ENCODE measurements at places on chromosomes 7 and 10.

- DNase-seq = no peak
Measured at GRCh38 chr7:112120696-112121217, 85.4 kb downstream of the DOCK4 start.

DNA sequence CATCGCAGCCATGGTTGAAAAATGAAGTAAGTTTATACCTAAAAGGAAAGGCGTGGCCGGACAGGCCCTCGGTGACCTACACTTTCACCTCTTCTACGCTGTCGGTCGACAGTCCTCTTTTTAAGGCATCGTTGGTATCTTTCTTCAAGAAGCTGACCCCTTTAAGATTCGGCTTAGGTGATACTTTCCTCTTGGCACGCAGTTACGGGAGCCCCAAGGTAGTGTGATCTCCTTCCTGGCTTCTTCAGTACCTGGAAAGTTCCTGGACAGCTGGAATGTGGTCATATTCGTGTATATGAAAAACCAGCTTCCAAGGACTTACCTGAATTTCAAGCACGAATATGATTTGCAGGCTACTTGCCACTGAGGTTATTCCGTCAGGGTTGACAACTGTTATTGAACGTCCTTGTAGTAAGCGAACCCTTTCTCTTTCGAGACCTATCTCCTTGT, 885 bp upstream of the SYPL1 start:
- no peak for DNase-seq

GRCh38 chr10:31157123-31158010, 125.7 kb upstream of the ZNF438 start:
- DNase-seq = no peak

DNA sequence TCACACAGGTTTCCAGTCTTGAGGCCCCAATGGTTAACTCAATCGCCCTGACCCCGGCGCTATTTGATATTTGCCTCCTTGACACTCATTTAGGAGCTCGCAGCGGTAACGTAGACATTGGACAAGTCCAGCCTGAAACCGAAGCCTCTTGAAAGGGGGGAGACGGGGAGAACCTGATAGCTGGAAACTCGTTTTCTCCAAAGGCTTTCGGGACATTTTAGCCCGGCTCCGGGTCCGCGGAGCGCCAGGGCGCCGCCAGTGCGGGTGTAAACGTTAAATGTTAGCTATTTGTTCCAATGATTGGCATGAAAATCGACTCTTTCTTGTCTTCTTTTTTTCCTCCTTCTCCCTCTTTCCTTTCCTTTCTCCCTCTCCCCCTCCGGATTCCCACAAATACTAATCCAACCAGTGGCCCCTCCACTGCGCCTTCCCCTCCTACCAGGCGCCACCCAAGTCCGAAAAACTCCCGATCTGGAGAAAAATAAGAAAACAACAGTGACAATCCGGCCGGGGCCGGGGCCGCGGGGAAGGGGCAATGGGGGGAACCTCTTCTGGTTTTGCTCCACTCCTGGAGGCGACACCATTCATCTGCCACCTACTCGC, 17.2 kb upstream of the GATA3 start:
- DNase-seq = no peak

- no peak for DNase-seq
Measured at GRCh38 chr10:48577158-48577557, 27.7 kb downstream of the ARHGAP22 start.

GRCh38 chr7:53062796-53063195, 27.4 kb downstream of the POM121L12 start:
- DNase-seq = no peak

GRCh38 chr7:138417078-138417700, 42.9 kb upstream of the TRIM24 start:
- no peak for DNase-seq

DNA sequence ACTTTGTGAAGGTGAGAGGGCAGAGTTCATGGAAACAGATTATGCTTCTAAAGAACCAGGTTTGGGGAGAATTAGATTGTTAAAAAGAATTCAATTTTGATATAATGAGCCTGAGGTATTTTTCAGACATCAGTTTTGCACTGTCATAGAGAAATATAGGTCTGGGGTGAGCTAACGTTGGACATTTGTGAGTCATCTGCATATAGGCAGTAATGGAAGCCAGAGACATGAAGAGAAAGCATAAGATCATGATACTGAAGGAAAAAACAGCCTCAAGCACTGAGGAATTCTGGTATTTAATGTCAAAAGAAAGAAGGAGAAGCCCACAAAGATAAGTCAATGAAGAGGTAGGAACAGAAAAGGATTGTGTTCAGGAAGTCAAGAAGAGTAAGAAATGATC, 32.4 kb upstream of the COL1A2 start:
- no peak for DNase-seq

- no peak for DNase-seq
Measured at GRCh38 chr7:5397736-5398135, 25.9 kb downstream of the TNRC18 start.

DNA sequence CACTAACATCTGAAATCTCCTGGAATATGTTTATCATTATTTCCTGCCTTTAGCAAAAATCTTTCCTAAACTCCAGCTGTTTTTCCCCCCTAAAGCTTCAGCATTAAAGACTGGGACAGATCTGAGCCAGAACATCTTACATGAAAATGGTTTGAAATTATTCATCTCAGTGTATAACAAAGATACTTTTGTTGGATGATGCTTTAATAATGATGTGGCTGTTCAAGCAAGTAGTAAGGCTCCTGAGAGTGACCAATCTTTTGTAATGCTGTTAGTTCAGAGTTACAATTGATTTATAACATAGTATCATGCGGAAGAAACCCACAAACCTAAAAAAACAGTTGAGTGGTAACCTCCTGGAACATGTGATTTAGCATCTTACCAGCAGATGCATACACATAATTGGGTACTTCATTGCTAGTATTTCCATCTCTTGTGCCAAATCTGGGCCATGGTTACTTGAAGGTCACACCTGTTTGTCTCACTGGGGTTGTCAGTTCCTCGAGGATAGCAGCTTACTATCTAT, 1.5 kb downstream of the BZW2 start:
- no peak for DNase-seq

GRCh38 chr10:127300868-127301321, 104.5 kb upstream of the INSYN2A start:
- no peak for DNase-seq

GRCh38 chr10:99958302-99958701, 51.4 kb downstream of the DNMBP start:
- DNase-seq = no peak

- DNase-seq = no peak
Measured at GRCh38 chr10:76647301-76647700, 990.3 kb downstream of the KCNMA1 start.

GRCh38 chr7:148753224-148753623, 54.5 kb downstream of the CUL1 start:
- DNase-seq = no peak

GRCh38 chr7:105980645-105981396, 17.8 kb downstream of the CDHR3 start:
- no peak for DNase-seq

GRCh38 chr10:26486990-26487850, 49.1 kb downstream of the APBB1IP start:
- DNase-seq = peak; percentile 39

GRCh38 chr10:9103301-9103700, 1048.8 kb downstream of the GATA3 start:
- no peak for DNase-seq

DNA sequence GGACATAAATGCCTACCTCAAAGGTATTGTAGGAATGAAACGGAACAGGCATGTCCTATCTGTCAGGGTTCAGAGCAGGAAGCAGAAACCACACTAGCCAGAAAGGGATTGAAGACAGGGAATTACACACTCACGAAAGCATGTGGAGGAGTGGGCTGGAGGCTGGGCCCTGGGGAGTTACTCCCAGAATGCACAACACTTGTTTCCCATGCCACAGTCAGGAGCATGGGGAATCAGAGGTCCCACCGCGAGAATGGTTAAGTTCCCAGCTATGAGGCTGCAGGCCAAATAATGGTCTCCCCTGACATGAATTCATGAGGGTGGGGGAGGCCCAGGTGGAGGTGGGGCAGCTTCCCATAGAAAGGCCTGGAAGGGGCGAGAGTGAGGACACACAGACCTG, 212.7 kb downstream of the HERPUD2 start:
- DNase-seq = no peak

All from stimulated activated CD8-positive, alpha-beta memory T cell treated with anti-CD3 and anti-CD28 coated beads, Interleukin-2, amount 100 ng/mL, for 48 hours (primary cell).